Osteocyte (in vitro differentiated cells): ENCODE measurements at places on chromosomes 7 and 10. TPM values are rescaled to one million over a fixed set of nuclear protein-coding genes. Genes with fewer than 3 reads are reported as not detected.

IQUB gene
- total RNA-seq = 0.26 and 0.32 TPM in 2 replicates

- H3K27me3 ChIP-seq = no peaks in the 10 kb centered on the region
- DNase-seq = no peak
- H3K4me3 ChIP-seq = no peak overlapping the region
- no peaks in the 10 kb centered on the region for H3K36me3 ChIP-seq
- no peak overlapping the region for H3K27ac ChIP-seq
Observed at GRCh38 chr7:129989466-129989865, 36.7 kb upstream of the UBE2H start.

GRCh38 chr7:142263598-142264380, 5.9 kb upstream of the PRSS58 start:
- peaks cover 3% of the 10 kb centered on the region for H3K4me1 ChIP-seq
- H3K27ac ChIP-seq = no peak overlapping the region
- no peak overlapping the region for H3K4me3 ChIP-seq

DNA sequence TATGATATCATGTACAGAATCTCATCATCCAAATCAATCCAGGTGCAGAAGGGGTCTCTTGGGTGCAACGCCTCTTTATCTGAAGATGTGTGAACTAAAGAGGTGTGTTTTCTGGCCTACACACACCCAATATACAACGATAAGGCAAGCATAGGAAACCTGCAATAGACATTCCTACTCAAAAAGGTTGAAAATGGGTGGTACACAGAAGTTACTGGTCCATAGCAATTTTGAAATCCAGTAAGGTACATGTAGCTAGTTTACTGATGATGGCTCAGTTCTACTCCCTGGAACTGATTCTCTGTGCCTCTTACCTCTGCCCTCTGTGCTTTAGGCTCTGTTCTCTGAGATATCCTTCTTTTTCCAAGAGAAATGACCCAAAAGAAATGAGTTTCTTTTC, 22.2 kb upstream of the CCDC3 start:
- no peak for DNase-seq
- peaks cover 9% of the 10 kb centered on the region for H3K27me3 ChIP-seq
- no peaks in the 10 kb centered on the region for H3K4me1 ChIP-seq
- H3K4me3 ChIP-seq = no peak overlapping the region
- H3K27ac ChIP-seq = no peak overlapping the region

- H3K4me3 ChIP-seq = no peak overlapping the region
- H3K27me3 ChIP-seq = no peaks in the 10 kb centered on the region
Observed at GRCh38 chr10:77281719-77282118, 355.9 kb downstream of the KCNMA1 start.

DNA sequence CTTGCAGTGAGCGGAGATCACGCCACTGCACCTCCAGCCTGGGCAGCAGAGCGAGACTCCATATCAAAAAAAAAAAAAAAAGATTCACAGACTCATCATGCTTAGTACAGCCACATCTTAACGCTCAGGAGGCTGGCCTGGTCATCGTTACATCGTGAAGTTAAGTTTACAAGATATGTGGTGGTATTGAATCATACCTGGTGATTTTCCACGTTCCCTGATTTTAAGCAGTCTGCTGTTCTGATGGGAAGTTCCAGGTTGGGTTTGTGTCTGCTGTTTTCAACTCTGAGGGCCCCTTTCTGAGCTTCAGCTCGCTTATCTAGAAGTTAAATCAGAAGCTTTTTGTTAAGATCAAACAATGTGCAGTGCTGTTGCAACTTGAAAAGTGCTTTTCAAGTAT, 6.9 kb downstream of the PPP2R2D start:
- H3K4me1 ChIP-seq = peaks cover 30% of the 10 kb centered on the region
- H3K27ac ChIP-seq = no peak overlapping the region
- H3K36me3 ChIP-seq = peaks cover 16% of the 10 kb centered on the region
- no peaks in the 10 kb centered on the region for H3K27me3 ChIP-seq
- DNase-seq = no peak

DNA sequence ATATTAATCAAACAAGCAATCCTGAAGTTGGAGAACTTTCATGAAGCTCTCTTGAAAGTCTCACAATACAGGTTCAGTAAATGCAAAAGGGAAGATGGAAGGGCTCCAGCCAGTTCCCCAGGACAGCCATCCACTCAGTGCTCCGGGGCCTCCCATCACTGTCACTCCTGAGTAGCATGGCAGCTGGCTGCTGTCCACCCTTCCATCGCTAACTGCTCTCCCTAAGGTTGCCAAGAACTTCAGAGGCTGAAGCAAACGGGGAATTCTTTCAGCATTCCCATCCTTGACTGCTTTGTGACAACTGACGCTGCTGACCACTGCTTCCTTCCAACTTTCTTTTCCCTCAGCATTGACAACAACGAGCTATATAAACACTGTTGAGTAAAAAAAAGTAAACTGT, 69.1 kb downstream of the VPS41 start:
- peaks cover 17% of the 10 kb centered on the region for H3K4me1 ChIP-seq
- H3K36me3 ChIP-seq = no peaks in the 10 kb centered on the region
- no peak overlapping the region for H3K4me3 ChIP-seq
- no peak overlapping the region for H3K27ac ChIP-seq

GRCh38 chr7:147912946-147913638, 677.5 kb upstream of the C7orf33 start:
- no peak for DNase-seq
- H3K36me3 ChIP-seq = no peaks in the 10 kb centered on the region
- no peak overlapping the region for H3K4me3 ChIP-seq
- no peaks in the 10 kb centered on the region for H3K27me3 ChIP-seq
- no peak overlapping the region for H3K27ac ChIP-seq

- H3K27ac ChIP-seq = no peak overlapping the region
- peaks cover 12% of the 10 kb centered on the region for H3K27me3 ChIP-seq
- H3K36me3 ChIP-seq = no peaks in the 10 kb centered on the region
- DNase-seq = no peak
- no peak overlapping the region for H3K4me3 ChIP-seq
Observed at GRCh38 chr10:70694418-70695141, 22.3 kb downstream of the ADAMTS14 start.

- H3K27ac ChIP-seq = peak overlapping the region; percentile 96
- peaks cover 60% of the 10 kb centered on the region for H3K4me1 ChIP-seq
- no peak overlapping the region for H3K4me3 ChIP-seq
- DNase-seq = no peak
- peaks cover 54% of the 10 kb centered on the region for H3K36me3 ChIP-seq
Observed at GRCh38 chr10:13686331-13686752, 99.6 kb downstream of the PRPF18 start.
